Calu3 (cell line): ENCODE measurements at places on chromosomes 7 and 10.

GRCh38 chr10:76334255-76334654 lies 902.8 kb downstream of the LRMDA start:
- no peak for DNase-seq

GRCh38 chr10:115918812-115919211 lies 354.2 kb downstream of the GFRA1 start:
- DNase-seq: no peak

GRCh38 chr10:66167816-66168215 lies 758.0 kb upstream of the LRRTM3 start:
- DNase-seq: no peak

DNA sequence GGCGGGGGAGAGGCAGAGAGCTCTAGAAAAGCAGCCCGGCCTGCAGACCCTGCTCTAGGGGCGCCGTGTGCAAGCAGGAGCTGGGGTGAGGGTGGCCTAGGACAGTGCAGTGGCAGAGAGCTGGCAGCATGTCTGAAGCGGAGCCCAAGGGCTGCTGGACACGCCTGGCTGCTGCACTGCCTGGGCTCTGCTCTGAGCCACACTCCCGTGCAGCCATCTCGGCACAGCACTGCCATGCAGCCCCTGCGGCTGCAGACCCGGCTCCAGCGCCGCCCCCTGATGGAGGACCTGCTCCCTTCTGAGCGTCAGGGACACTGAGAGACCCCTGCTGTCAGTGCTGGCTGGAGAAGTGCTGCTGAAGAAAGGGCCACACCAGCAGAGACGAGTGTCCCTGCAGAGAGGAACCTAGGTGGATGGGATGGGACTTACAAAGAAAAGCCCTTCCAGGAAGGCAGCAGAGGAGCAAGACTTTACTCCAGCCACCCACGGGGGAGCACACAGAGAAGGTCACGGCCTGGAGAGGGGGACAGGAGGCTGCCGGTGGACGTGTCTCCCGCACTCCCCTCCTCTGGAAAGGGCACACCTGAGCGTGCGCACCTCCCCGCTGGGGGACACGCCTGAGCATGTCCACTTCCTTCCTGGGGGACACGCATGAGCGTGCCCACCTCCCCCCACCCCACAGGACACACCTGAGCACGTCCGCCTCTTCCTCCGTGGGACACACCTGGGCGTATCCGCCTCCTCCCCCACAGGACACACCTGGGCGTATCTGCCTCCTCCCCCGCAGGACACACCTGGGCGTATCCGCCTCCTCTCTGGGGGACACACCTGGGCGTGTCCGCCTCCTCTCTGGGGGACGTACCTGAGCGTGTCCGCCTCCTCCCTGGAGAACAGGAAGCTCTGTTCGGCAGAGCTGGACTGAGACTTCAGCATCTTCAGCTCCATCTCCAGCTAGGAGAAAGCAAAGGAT lies 252.9 kb downstream of the MAD1L1 start:
- no peak for DNase-seq

GRCh38 chr10:28400176-28400575 lies 97.3 kb upstream of the MPP7 start:
- DNase-seq: no peak

DNA sequence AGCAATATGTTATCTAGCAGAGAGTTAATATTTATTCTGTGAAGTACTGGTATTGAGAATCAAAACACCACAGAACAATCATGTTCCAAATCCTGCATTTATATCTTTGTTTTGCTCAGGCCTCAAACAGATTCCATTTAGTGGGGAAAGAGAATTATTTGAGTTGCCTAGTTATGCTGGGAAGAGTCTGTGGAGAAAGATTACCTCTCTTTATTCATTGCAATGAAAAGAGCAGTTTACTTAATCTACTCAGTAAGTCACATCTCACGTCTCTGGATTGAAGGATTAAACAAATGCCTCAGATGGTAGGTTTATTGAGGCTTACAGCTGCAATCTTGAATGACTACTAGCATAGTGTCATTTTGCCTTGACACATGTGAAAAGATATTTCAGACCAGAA lies 76.4 kb downstream of the RUNDC3B start:
- no peak for DNase-seq

GRCh38 chr10:126013489-126014281 lies 117.3 kb downstream of the FANK1 start:
- DNase-seq: peak; percentile 29

DNA sequence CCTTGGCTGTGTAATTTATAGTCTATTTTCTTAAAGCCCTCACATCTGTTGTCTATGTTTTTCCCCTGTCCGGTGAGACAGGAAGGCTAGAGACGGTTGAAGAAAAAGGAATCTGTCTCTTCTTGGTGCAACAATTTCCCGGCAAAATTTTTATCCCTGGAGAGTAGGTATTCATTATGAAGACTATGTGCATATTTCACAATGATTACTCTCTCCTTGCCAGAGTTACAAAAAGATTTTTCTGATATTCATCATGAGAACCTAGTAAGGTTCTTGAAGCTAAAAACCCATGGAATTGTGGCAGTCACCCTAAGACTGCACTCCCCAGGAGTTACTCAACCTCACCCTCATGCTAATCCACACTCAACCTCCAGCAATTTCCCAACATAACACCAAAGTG lies 55.0 kb upstream of the GHITM start:
- DNase-seq: no peak

DNA sequence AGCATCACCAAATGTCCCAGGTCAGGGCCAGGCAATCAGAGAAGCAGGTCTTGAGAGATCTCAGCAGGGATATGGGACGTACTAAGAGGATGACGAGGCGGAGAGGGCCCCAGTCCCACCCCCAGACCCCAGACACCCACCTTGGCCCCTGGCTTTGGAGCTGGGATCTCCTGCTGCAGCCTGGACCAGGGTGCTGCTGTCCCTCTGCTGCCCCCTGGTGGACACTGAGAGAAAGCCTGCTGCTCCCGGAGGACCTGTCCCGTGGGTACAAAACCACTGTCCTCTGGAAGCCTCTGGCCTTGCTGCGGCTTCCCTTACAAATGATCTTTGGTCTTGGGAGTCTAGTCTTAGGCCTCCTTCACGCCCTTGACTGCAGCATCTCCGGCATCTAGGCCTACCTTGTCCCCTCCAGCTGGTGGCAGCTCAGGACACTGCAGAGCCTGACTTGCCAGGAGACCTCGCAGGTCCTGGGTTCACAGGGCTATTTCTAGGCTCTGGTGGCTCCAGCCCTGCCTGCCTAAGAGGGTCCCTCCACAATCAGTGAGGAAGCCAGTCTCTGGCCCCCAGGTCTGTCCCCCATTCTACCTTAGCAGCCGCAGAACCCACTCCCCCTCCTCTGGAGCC lies 97.1 kb downstream of the RGS10 start:
- peak; percentile 82 for DNase-seq
